ENCODE measurements at places on chromosomes 2 and 18. TPM values are rescaled to one million over a fixed set of nuclear protein-coding genes. Genes with fewer than 3 reads are reported as not detected.

Gene FAM168B
- 97.8 TPM for total RNA-seq

Gene MEP1B
- total RNA-seq = not detected

Gene ST6GAL2
- 0.67 TPM for total RNA-seq

Gene GORASP2
- total RNA-seq = 58.4 TPM

- no peak for DNase-seq
These were observed 582 bp upstream of the ZAP70 start for GRCh38 chr2:97712693-97713295.

GRCh38 chr2:40746191-40746590 is 294.3 kb upstream of the SLC8A1 start:
- DNase-seq = no peak

- no peak for DNase-seq
These were observed 423.8 kb upstream of the MEX3C start for GRCh38 chr18:51621113-51621863.

DNA sequence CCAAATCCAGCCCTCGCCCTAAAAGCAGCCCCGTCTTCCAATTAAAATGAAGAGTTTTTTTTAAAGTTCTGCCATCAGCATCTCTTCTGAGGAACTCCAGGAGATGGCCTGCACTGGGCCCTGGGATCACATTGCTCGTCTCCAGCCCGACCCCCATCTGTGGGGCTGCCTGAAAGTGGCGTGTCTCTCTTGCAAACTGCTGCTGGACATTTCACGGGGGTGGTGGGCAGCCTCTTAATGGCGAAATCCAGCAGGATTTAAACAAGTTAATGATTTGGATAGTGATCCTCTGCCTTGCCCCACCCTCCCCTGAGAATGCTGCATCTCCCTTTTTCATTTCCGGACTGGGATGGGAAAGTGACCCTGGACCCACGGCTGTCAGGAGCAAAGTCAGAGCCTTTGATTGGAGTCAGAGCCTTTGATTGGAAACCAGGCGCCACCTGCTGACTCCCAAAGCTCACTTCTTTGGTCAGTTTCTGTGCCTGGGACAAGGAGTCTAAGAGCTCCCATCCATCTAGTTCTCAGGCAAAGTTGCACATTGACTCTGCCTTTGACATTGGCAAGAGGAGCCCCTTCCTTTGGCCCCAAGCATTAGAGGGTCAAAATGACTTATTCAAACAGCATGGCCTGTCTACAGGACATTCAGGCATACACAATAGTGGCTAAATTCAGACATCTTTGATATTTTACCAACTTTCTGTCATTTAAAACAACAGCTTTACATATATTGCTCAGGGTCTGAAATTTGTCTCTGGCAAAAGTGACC is 155.2 kb downstream of the SH3BP4 start:
- peak; percentile 69 for DNase-seq

- no peak for DNase-seq
These were observed 57.6 kb upstream of the CD302 start for GRCh38 chr2:159855557-159856061.

All from right atrium auricular region (tissue), 2 donors.